ENCODE measurements at places on chromosomes 4 and X.

GRCh38 chrX:115364670-115365069, 75.2 kb downstream of the LUZP4 start:
- DNase-seq = no peak

- no peak for DNase-seq
Measured at GRCh38 chr4:99120501-99120900, 23.6 kb downstream of the ADH4 start.

- DNase-seq = no peak
Measured at GRCh38 chr4:186485561-186486062, 69.8 kb downstream of the MTNR1A start.

DNA sequence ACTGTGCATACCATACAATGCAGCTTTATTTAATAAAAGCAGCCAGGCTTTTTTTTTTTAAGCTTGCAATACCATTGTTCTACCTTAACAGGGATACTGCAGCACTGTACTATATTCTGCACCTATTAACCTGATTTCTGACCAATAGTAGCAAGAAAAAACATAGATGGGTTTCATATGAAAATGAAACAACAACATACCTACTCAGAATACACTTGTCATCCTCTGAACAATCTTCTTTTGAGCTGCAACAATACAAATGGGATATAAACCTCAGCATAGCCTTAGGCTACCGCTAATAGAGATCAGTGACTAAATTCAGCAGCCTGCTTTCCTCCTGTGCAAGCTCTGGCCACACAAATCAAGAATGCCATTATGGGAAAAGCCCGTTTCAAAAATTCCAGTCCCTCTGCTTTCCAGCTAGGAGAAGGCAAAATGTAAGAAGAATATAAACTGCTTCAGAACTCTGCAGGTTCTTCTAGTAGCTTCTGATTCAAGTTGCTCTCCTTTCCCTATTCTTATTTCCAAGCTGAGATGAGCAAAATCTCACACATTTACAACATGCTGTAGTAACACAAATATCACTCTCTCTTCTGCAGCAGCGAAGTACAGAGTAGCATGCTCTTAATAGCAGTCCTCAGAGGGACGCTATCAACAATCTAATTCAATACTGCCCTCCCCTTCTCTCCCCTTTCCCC, 143.4 kb downstream of the KLHL13 start:
- DNase-seq = no peak

DNA sequence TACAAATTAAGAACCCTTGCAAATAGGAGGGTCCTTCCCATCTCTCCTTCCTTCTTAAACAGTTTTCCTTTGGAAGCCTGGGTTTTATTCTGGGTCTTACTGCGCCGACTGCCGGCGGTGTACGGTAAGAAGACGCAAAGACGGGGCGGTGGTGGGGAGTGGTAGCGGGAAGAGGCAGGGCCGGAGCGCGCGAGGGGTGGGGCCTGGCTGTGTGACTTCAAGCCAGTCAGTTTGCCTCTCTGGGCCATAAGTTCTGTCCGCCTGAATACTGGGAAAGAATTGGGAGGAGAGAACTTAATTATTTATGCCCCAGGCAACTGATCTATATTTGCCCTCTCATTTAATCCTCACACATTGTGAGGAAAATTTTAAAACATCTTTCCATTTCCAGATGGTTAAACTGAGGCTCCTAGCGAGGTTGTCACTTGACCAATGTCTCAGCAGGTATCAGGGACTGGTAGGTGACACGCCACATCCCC, 726 bp upstream of the KANTR start:
- peak; percentile 66 for DNase-seq

DNA sequence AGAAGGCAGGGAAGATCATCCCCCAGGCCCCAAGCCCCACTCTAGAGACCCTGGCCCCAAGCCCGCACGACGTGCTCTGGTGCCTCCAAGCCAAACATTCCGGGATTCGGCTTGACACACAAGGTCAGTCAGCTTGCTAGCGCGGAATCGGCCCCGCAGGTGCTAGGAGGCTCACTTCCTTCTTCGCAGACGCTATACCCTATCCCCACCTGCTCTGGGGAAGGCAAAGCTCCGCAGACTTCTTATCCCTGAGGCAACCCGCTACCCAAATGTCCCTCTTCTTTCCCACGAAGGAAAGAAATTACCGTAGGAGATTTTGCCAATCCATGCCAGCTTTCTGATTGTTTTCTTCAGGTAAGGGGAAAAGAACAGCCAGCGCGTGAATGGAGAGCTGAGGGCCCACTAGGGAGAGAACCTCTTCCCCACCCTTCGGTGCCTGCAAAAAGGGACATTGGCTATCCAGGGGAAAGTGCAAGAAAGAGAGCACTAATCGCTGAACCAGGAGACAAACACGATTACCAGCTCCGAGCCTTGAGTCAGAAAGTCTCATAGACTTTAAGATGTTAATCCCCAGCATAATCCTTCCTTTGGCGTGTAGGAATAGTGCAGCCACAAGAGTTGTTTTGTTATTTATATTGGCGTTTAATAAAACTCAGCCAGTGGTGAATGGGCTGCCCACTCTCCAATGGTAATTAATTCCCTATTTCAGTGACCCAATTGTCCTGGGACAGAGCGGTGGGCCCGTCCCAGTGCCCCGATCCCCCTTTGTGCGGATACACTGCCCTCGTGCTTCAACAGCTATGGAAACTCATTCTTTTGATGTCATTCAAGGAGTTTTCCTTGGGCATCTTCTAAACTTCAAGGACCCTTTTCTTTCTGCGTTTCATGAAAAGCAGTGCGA, 5.4 kb upstream of the NEUROG2 start:
- no peak for DNase-seq

- no peak for DNase-seq
Measured at GRCh38 chr4:153529646-153530045, 63.5 kb downstream of the TMEM131L start.

DNA sequence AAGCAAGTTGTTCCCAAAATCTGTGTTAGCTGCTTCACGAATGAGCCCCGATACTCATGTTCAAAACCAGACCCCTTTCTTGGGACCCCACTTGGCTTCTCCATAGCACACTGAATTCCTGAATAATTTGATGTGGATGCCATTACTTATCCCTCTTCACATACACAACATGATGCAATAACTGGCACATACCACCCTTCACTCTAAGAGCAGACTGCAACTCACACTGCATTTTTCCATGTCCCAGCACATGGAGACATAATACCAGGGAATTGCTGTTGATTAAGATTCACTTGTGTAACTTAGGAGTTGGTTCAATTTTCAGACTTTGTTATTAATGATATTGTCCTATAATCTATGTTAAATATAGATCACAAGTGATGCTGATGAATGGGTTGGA, 213.4 kb downstream of the MAML3 start:
- no peak for DNase-seq

- DNase-seq = no peak
Measured at GRCh38 chrX:49059681-49060085, 884 bp downstream of the CCDC120 start.

DNA sequence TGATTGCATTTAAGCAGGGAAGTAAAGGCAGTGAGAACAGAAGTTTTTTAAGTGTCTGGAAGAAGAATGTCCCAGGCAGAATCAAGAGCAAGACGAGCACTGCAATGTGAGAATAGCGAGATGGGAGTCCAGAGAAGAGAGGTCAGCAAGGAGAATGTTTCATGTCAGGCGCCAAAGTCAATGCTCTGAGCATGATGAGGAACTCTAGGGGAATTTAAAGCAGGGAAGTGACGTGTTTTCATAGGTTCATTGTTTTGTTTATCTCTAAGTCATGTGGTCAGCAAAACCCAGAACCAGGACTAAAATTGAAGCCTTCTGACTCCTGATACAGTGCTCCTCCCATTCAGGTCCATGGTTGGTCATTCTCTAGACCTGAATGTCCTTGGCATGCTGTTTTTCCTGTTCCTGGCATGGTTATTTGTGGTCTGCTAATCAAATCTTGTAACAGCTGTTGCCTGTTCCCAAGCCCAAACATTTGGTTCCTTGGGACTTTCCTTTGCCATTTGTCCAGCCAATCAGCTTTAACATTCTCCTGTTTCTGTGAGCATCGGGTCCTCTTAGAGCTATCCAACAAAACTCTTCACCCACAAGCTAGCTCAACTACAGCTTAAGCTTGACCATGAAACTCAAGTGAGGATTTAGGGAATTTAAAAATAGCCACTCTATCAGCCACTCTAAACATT, 37.7 kb downstream of the PTCHD1 start:
- DNase-seq = no peak

GRCh38 chrX:76657499-76657898, 230.0 kb downstream of the MAGEE1 start:
- DNase-seq = no peak

GRCh38 chrX:88604433-88605221, 142.4 kb upstream of the CPXCR1 start:
- no peak for DNase-seq

GRCh38 chr4:40448875-40449274, 113.7 kb downstream of the CHRNA9 start:
- DNase-seq = no peak

GRCh38 chr4:31539284-31540069, 819.3 kb downstream of the PCDH7 start:
- DNase-seq = no peak

GRCh38 chr4:113141901-113142346, 92.5 kb downstream of the ANK2 start:
- DNase-seq = no peak

DNA sequence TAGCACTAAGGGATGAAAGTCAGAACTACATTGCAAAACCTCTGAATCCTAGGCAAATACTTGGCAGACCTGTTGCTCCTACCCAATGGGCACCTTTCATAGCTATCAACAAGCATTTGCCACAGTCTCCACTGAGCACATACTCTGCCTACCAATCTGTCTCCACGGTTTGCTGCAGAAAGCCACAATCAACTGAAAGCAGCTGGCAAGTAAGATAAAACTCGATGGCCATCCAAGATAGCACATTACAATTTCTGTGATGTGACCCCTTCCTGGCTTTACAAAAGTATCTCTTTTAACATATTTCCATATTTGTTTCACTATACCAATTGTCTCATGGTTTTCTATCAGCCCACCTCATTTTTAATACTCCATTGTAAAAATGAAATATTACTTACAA, 1060.5 kb upstream of the INTU start:
- no peak for DNase-seq

DNA sequence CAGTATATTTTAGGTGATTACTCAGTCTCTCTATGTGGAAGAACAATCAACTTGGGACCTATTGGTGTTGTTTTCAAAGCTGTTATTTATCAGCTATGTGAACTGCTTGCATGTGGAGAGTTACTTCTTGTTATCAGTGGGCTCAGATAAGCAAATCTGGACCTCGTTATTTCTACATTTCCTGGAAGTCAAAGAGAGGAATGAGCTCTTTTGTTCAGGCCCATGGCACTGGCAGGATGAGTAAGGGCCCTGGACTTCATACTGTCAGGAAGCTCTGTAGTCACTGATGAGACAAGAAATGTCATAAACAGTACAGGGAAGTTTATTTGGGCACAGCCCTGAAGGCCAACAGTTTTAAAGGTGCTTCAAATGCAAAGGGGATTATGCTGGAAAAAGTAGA, 760.6 kb upstream of the EPHA5 start:
- no peak for DNase-seq

Measured in T-helper 9 cell (primary cell).